ENCODE measurements at places on chromosomes 12 and 14. TPM values are rescaled to one million over a fixed set of nuclear protein-coding genes. Genes with fewer than 3 reads are reported as not detected.

Gene OLR1
- not detected for total RNA-seq

Gene ANKRD9
- total RNA-seq = 31.9 TPM

GRCh38 chr12:57613427-57614109, 2.3 kb downstream of the ARHGEF25 start:
- DNase-seq = no peak

DNA sequence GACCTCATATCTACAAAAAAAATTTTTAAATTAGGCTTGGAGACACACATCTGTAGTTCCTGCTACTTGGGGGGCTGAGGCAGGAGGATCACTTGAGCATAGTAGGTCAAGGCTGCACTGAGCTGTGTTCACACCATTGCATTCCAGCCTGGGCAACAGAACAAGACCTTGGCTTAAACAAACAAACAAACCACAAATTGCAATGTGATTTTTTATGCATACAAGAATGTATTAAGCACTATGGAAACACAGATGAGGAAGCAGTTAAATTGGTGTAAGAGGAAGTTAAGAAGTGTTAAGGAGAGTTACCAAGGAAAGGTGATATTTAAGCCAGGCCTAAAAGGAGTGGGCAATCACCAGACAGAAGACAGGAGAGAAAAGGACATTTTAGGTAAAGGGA, 83.6 kb upstream of the HECTD1 start:
- no peak for DNase-seq

- DNase-seq = no peak
Observed at GRCh38 chr14:100138082-100138787, 21.2 kb downstream of the DEGS2 start.

Gene DBX2
- not detected for total RNA-seq

DNA sequence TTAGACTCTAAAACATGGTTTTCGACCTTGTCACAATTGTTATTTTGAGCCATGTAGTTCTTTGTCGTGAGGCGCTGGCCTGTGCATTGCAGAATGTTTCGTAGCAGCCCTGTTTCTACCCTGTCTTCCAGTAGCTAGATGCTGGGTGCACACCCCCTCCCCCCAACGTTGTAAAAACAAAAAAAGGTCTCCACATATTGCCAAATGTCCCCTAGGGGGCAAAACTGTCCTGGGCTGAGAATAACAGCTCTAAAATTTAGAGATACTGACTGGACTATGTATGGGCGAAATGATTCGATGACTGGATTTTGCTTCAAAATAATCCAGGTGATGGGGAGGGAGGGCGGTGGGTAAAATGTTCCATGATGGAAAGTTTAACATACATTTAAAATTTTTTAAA, 126.1 kb upstream of the FUT8 start:
- no peak for DNase-seq

- DNase-seq = no peak
Observed at GRCh38 chr12:49584591-49584990, 16.6 kb upstream of the MCRS1 start.

GRCh38 chr12:116774020-116774419, 35.9 kb downstream of the RNFT2 start:
- no peak for DNase-seq

- DNase-seq = no peak
Observed at GRCh38 chr12:115412831-115413230, 728.9 kb upstream of the TBX3 start.

DNA sequence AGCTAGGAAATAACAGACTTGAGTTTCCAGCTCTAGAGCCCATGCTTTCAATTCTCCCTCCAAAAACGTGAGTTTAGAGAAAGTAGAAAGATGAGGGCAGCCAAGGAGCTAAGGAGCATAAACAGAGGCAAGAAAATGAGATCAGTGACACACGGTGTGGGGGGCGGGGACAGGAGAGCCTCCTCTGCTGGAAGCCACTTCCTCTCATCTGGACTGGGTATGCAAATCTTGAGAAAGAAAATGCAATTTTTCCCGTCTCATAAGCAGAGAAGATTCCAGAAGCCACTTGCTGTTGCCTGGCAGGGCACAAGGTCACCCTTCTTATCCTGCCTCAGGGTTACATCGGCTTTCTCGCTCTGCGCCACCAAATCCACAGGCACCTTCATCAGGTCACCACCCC, 6.0 kb downstream of the OR10P1 start:
- peak; percentile 40 for DNase-seq

Gene TRPV4
- 15.0 TPM for total RNA-seq

- peak; percentile 73 for DNase-seq
Observed at GRCh38 chr12:2364631-2365051, 311.9 kb downstream of the CACNA1C start.

DNA sequence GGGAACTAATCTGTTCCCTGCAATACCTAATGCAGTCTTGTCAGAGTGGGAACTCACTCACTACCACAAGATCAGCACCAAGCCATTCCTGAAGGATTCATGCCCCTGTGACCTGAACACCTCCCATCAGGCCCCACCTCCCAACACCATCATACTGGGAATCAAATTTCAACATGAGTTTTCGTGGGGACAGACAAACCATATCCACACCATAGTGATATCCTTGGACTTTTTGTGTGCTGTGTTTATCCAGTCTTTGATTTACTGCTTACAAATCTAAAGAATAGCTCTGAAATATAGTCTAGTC, 243.5 kb downstream of the FBXL14 start:
- no peak for DNase-seq

DNA sequence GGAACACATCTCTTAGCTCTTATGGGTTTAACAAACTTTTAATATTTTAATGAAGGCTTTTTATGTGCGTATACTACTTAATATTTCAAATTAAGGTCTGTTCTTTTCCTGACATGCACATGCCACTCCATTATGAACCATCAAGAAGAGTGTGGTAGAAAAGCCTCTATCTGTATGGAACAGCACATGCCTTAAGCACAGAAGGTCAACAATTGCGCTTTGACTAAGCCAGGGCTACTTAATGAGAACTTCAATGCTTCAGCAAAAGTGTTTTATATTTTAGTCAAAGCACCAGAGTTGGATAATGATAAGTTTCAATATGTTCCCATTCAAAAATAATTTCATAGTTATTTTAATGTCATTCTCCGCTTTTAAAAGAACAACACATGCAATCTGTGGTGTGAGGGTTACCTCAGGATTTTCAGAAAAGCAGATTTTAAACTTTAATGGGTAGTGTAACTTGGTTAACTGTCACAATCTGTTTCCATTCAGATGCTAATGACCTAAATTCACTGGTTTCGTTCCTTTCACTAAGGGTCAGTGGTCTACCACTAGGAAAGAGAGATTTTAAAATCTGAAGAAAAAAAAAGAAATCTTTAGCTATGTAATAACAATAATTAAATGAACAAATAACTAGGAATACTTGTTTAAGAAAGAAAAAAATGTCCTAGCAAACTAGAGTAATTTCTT, 193.4 kb upstream of the NOVA1 start:
- DNase-seq = no peak

DNA sequence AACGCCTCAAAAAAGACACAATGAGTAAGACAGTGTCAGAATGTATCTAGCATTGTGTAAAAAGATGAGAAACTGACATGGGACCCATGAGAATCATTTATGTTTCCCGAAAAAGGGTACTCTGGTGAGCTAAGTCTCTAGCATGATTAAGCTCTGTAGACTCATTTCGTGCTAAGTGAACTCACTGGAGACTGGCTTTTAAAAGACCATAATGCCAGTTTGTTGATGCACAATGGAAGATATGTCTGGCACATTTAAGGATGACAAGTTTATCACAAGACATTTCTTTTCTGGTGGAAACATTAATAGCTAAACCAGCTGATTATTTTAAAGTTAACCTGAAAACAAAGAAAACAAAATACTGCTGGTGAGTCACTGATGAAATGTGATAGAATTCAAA, 233.5 kb downstream of the SLC2A13 start:
- DNase-seq = no peak

DNA sequence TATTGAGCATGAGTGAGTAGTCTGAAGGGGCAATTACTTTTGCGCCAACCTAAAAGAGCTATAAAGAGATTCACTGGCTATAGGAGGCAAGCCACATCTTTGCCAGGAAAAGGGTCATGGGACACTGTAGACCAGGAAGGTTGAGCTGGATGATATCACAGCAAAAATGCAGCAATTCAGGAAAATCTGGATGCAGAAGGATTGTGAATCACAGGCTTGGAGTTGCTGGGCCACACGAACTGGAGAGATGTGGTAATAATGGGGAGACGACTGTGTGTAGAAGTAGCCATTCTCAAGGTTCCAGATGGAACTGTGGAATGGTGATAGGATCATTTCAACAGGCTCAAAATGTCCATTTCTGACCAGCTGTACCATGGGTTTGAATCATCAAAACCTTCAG, 151.4 kb upstream of the DAAM1 start:
- no peak for DNase-seq
